GM23248 (cell line): ENCODE measurements at places on chromosomes 11 and 22. TPM values are rescaled to one million over a fixed set of nuclear protein-coding genes. Genes with fewer than 3 reads are reported as not detected.

- peaks cover 52% of the 10 kb centered on the region for H3K27me3 ChIP-seq
- peaks cover 3% of the 10 kb centered on the region; the same call in 1 of the 2 replicates for H3K4me1 ChIP-seq
- no peak overlapping the region for H3K27ac ChIP-seq
Observed at GRCh38 chr11:132409573-132410355, 1039.3 kb downstream of the NTM start.

DNA sequence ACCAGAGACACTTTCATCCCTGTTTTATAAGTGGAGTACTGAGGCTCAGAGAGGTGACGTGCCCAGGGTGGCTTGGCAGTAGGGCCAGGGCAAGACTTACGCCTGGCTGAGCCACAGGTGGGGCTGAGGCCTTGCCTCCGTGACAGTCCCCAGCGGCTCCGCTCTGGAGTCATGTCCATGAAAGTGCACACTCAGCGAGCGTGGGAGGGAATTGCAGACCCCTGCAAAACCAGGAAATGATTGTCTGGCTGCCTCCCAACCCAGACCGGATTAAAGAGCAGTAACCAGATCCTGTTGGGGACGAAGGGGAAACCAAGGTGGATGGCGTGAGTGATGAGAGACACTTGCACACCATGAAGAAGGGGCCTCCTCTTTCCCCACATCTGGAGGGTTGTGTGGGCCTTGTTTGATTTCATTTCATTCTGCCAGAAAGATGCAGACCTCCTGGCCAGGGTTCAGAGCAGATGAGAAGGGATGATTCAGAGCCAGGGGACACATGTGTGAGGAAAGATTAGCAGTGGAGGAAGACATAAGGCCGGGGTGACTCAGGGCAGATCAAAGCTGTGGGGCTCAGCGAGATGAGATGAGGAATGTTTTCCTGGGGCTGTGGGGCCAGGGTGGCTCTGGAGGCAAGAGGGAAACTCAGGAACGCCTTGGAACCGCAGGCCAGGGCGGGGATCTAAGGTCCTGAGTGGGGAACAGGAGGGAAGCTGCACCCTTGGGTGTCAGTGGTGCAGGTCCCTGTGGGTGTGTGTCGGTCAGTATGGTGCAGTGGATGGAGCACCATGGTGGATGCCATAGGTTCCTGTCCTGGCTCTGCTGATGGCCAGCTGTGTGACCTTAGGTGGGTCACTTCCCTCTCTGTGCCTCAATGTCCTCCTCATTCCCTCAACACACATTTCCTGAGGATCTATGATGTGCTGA, 29.9 kb upstream of the LRRC32 start:
- DNase-seq = peak; percentile 99
- no peaks in the 10 kb centered on the region for H3K27me3 ChIP-seq
- H3K4me1 ChIP-seq = peaks cover 27% of the 10 kb centered on the region
- H3K4me3 ChIP-seq = no peak overlapping the region

GRCh38 chr11:133968300-133968699, 11.5 kb upstream of the IGSF9B start:
- no peak overlapping the region for H3K27ac ChIP-seq
- peaks cover 3% of the 10 kb centered on the region; the same call in 1 of the 2 replicates for H3K27me3 ChIP-seq
- no peak for DNase-seq

DNA sequence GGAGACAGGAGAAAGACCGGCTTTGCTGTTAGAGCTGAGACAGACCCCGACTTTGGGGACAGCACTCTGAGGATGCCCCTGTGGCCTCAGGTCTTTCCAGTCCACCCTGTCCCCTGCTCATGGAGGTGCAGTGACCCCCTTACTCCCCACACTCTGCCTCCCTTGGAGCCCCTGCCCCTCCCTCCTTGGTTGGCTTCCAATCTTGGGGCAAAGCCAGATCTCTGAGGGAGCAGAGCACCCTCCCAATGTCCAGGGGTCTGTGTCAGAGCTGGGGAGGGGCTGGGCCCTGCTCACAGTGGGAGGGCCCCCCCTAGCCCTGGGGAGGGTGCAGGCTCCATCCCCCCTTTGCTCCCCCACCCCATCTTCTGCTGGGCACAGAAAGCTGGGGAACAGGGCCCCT, 50.0 kb downstream of the IGLL1 start:
- no peak overlapping the region for H3K4me3 ChIP-seq
- no peak overlapping the region for H3K27ac ChIP-seq
- H3K36me3 ChIP-seq = no peaks in the 10 kb centered on the region
- H3K4me1 ChIP-seq = no peaks in the 10 kb centered on the region
- no peak for DNase-seq
- H3K27me3 ChIP-seq = no peaks in the 10 kb centered on the region; the same call in none of the 2 replicates

DNA sequence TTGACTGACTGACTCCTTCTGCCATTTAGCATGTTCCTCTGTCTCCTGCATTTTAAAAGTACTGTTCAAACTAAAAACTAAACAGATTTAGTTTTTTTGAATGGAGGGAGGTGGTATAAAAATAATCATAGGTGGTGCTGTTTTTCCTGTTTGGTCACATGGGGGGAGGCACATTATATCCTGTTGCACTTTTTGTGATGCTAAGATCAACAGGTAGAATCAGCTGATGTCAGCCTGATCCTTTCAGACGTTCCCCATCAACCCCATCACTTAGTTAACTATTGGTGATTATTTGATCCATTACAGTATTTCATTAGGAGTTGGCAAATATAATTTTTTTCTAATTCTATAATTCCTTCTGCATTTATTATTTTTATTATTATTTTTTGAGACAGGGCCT, 5.1 kb upstream of the OSBP2 start:
- no peaks in the 10 kb centered on the region for H3K36me3 ChIP-seq
- H3K4me1 ChIP-seq = no peaks in the 10 kb centered on the region
- H3K27me3 ChIP-seq = no peaks in the 10 kb centered on the region
- no peak for DNase-seq
- no peak overlapping the region for H3K27ac ChIP-seq
- H3K4me3 ChIP-seq = no peak overlapping the region

- H3K27ac ChIP-seq = no peak within 1 kb of the TSS
- peak; percentile 65 for DNase-seq
- peaks cover 77% of the 10 kb centered on the region for H3K27me3 ChIP-seq
- H3K4me3 ChIP-seq = peak within 1 kb of the TSS; percentile 71
Observed at GRCh38 chr11:92224407-92225124, at the start of gene FAT3. TSS of gene FAT3 (plus strand) at chr11:92224818. CDS start at chr11:92352113, 127,295 bp downstream.

- H3K4me1 ChIP-seq = no peaks in the 10 kb centered on the region
- no peak overlapping the region for H3K4me3 ChIP-seq
- no peak overlapping the region for H3K27ac ChIP-seq
- no peaks in the 10 kb centered on the region for H3K36me3 ChIP-seq
- no peaks in the 10 kb centered on the region for H3K27me3 ChIP-seq
Observed at GRCh38 chr11:72173291-72173690, 18.6 kb upstream of the FOLR1 start.

GRCh38 chr11:108847298-108847990, 182.6 kb downstream of the DDX10 start:
- 0 out of 2 replicates have a peak, but pooled peaks cover 2% of the 10 kb centered on the region for H3K36me3 ChIP-seq
- H3K4me3 ChIP-seq = no peak overlapping the region
- H3K27ac ChIP-seq = no peak overlapping the region
- no peak for DNase-seq

DNA sequence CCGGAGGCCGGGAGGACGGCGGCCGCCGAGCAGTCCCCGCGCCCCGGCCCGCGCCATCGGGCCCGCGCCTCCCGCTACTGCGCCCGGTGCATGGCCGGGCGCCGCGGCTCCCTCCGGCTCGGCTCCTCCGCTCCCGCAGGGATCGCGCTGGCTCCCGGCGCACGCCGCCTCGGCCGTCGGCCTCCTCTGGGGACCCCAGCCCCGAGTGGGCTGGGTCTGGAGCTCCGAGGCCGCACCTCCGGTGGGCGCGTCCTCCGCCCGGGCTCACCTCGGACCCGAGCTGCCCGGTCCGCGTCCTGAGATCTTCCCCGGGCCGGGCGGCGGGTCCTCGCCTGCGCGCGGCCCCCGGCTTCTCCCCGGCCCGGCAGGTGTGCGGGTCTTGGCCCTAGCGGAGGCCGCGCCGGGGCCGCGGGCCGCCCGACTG, 251 bp downstream of the SHISA8 start:
- H3K4me1 ChIP-seq = peaks cover 5% of the 10 kb centered on the region
- peak overlapping the region; percentile 37; the same call in 1 of the 2 replicates for H3K4me3 ChIP-seq
- H3K36me3 ChIP-seq = no peaks in the 10 kb centered on the region
- H3K27ac ChIP-seq = no peak overlapping the region
- H3K27me3 ChIP-seq = peaks cover 57% of the 10 kb centered on the region

- no peak for DNase-seq
- H3K36me3 ChIP-seq = no peaks in the 10 kb centered on the region
- H3K4me1 ChIP-seq = no peaks in the 10 kb centered on the region
Observed at GRCh38 chr11:134470238-134470637, 58.2 kb upstream of the B3GAT1 start.

- no peaks in the 10 kb centered on the region for H3K27me3 ChIP-seq
- DNase-seq = no peak
- H3K27ac ChIP-seq = no peak overlapping the region
- no peaks in the 10 kb centered on the region for H3K36me3 ChIP-seq
- peaks cover 21% of the 10 kb centered on the region for H3K4me1 ChIP-seq
Observed at GRCh38 chr11:126487711-126488110, 132.2 kb downstream of the ST3GAL4 start.

DNA sequence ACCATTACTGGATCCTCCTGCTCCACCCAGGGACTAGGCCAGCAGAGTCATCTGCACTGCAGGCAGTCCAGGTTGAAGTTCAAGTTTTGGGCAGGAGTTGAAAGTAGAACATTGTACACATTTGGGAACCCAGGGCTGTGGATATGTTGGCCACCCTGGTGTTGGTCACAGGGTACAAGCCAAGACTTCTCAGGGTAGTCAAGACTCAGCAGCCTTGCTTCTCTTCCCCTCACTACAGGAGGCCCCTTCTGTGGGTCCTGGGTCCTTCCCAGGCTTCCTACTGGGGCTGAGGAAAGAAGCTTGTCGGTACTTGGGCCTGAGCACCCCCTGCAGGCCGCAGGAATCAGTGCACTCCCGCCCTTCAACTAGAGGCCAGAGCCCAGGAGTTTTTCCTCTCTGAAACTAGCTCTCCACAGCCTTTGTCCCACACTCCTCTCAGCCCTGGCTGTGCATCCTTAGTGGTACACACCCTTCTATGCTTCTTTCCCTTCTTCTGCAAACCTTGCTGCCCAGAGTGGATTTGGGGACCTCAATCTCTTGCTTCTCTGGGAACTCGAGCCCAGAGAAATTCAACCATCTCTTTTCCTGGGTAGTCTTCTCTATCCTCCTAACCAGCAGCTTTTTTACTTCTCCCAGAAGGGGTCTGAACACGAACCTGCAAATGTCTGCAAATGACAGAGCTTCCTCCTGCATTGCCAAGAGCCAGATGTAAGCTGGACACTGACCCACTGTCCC, 2.6 kb upstream of the HPX start:
- no peaks in the 10 kb centered on the region for H3K27me3 ChIP-seq
- no peak overlapping the region for H3K4me3 ChIP-seq
- no peaks in the 10 kb centered on the region for H3K4me1 ChIP-seq
- no peak overlapping the region for H3K27ac ChIP-seq
- DNase-seq = peak; percentile 78

- H3K4me3 ChIP-seq = no peak overlapping the region
- H3K27ac ChIP-seq = no peak overlapping the region
- peaks cover 57% of the 10 kb centered on the region for H3K36me3 ChIP-seq
- no peaks in the 10 kb centered on the region for H3K4me1 ChIP-seq
- no peak for DNase-seq
Observed at GRCh38 chr11:117160826-117161225, 16.7 kb downstream of the PAFAH1B2 start.

DNA sequence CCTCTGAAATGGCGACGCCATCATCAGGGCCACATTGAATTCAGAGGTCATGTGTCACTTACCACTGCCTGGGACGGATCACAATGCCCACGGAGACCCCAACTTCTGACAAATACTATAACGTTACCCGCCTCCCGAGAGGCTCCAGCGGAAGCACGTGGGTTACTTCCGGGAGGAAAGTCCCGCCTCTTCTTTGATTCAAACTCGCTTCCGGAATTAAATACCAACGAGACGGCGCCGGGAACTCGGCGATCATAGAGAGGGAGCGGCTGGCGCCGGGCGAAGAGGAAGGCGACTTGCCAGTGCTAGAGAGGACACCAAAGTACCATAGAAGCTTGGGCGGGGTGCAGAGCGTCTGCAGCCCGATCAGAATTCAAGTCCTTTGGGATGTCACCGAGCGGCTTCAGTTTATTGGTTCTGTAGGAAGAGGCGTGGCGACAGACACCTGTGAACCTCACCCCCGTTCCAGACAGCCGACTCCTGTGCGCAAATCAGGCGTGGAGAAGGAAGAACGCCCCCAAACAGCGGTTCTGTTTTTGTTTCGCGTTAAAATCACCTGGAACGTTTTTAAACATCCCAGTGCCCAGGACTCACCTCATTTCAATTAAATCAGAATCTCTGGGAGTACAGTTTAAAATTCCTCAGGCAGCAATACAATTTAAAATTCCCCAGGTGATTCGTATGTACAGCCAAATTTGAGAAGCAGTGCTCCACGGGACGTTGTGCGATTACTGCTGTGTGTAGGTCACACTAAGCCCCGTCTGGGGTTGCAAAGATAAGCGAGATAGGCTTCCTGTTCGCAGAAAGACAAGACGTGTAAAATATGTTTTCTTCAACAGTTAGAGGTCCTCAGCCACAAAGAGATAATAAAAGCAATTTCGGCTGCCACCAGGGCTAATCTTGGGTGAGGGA, at the start of gene TIMM10:
TIMM10 (minus strand) TSS at position 159 of the 912 bp plus-strand sequence. CDS start 565 bp downstream, outside the sequence.
- H3K27me3 ChIP-seq = peaks cover under 1% of the 10 kb centered on the region; the same call in 1 of the 2 replicates
- peak within 1 kb of the TSS; percentile 90 for H3K4me3 ChIP-seq

- H3K27ac ChIP-seq = no peak overlapping the region
- H3K4me3 ChIP-seq = no peak overlapping the region
- H3K36me3 ChIP-seq = no peaks in the 10 kb centered on the region
- peaks cover 12% of the 10 kb centered on the region for H3K4me1 ChIP-seq
- H3K27me3 ChIP-seq = peaks cover 5% of the 10 kb centered on the region; the same call in 1 of the 2 replicates
- peak; percentile 34 for DNase-seq
Observed at GRCh38 chr11:108620958-108621772, 27.6 kb upstream of the EXPH5 start.

DNA sequence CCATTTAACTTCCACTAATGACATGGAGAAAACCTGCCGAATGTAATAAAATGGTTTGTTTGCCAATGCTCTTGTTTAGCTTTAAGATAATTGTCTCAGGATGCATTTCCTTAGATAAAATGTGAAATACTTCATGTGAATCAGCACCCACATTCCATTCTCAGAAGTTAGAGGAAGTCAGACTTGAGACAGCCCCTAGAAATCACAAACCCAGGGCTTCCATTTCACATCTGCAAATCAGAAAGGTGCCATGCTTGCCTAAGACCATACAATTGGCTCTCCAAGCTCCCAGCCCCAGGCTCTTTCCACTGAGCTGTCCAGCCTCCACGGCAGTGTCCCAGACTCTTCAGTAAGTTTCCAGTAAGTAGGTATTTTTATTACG, 35.6 kb upstream of the ADORA2A start:
- peaks cover 34% of the 10 kb centered on the region for H3K4me1 ChIP-seq
- peaks cover 12% of the 10 kb centered on the region; the same call in 1 of the 2 replicates for H3K36me3 ChIP-seq
- peak; percentile 79 for DNase-seq
- no peaks in the 10 kb centered on the region for H3K27me3 ChIP-seq
- peak overlapping the region; percentile 59 for H3K27ac ChIP-seq

- peaks cover 11% of the 10 kb centered on the region for H3K27me3 ChIP-seq
- no peak overlapping the region for H3K4me3 ChIP-seq
- no peaks in the 10 kb centered on the region for H3K36me3 ChIP-seq
- peak; percentile 54 for DNase-seq
- H3K27ac ChIP-seq = no peak overlapping the region
- no peaks in the 10 kb centered on the region for H3K4me1 ChIP-seq
Observed at GRCh38 chr22:44758344-44758973, 6.1 kb downstream of the ARHGAP8 start.

ANO9 gene
- not detected in 2 replicates for polyA plus RNA-seq

CSRP3 gene
- not detected in 2 replicates for polyA plus RNA-seq

NCR3LG1 gene
- 0.83 and 1.0 TPM in 2 replicates for polyA plus RNA-seq

OR51E2 gene
- polyA plus RNA-seq = not detected in 2 replicates

RFPL3 gene
- polyA plus RNA-seq = not detected in 2 replicates

DUSP8 gene
- polyA plus RNA-seq = 0.05 TPM in 1 of 2 replicates, not detected in the other

SAA2 gene
- polyA plus RNA-seq = not detected in 2 replicates

TMPRSS6 gene
- 0.05 and 0.08 TPM in 2 replicates for polyA plus RNA-seq

C11orf21 gene
- not detected in 2 replicates for polyA plus RNA-seq

SLC17A6 gene
- not detected in 2 replicates for polyA plus RNA-seq
